Frontal cortex (tissue), 4 donors: ENCODE measurements at places on chromosomes 6 and 20.

DNA sequence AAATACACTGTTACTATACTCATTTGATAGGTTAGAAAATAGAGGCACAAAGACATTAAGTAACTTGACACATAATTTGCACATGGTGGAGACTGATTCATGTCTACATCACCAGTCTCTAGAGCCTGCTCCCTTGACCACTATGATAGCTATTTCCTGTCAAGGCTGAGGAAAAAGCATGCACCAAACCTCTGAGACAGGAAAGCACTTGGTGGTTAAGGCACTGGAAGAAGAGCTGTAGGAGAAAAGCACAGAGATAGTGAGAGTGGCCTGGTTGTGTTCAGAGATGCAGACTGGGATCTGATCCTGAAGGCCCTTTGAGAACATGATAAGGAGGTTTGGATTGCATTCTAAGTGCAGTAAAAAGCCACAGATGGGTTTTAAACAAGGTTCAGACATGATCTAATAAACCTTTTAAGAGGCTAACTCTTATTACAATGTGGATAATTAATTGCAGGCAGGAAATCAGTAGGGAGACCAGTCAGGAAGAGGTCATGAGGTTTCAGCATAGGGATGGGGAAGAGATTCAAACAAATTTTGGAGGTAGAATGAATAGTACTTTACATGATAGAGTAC lies 168.9 kb downstream of the PHF3 start:
- no peak for DNase-seq

- no peak for DNase-seq
Observed at GRCh38 chr20:6562111-6562510, 205.4 kb upstream of the BMP2 start.

GRCh38 chr20:35901678-35902544 lies 52.4 kb downstream of the SCAND1 start:
- peak; percentile 14 for DNase-seq

DNA sequence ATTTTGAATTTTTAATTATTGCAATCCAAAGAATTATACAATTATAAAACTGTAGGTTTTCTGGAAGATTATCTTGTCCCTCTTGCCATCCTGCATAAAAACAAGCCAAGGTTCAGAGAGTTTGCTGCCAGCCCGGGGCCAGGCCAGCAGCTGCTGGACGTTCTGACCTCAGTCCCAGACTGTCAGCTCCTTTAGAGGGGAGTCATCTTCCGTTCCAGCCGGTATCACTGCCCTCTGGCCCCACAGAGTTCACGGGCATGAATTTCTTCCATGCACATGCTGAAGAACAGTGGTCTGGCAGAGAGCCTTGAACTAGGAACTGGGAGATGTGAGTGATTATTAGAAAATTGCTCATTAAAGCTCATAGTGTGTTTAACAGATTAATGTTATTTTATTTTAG lies 130.4 kb upstream of the QKI start:
- DNase-seq = no peak

DNA sequence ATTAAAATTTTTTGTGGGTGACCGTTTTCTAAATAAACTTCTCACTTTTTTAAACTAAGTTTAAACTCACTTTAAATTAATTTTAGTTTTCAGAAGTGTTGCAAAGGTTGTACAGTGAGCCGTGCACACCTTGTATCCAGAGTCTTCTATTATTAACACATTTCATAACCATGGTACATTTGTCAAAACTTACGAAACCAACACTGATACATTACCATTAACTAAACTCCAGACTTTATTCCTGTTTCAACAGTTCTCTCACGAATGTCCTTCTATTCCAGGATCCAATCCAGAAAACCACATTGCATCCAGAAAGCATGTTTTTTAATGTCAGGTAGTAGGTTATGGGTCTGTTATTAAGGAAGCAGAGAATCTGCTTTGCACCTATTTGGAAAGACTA lies 319.9 kb downstream of the CBLN4 start:
- DNase-seq = no peak

- no peak for DNase-seq
Observed at GRCh38 chr6:156163311-156163710, 613.9 kb upstream of the ARID1B start.

DNA sequence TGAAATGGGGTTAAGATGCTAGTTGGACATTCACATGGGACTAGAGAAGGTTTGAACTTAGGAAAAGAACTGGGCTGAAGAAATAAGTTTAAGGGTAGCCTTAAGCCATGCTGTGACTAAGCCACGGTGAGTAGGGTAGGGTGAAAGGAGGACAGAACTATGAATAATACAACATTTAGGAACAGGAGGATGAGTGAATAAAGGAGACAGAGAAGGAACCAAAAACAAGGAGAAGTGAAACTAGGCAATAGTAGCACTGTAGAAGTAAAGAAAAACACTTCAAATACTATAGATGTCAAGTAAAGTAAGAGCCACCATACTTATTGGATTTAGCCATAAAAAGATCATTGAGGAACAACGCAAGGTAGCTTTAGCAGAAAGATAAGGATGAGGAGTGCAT lies 111.2 kb downstream of the KCNQ5 start:
- no peak for DNase-seq

DNA sequence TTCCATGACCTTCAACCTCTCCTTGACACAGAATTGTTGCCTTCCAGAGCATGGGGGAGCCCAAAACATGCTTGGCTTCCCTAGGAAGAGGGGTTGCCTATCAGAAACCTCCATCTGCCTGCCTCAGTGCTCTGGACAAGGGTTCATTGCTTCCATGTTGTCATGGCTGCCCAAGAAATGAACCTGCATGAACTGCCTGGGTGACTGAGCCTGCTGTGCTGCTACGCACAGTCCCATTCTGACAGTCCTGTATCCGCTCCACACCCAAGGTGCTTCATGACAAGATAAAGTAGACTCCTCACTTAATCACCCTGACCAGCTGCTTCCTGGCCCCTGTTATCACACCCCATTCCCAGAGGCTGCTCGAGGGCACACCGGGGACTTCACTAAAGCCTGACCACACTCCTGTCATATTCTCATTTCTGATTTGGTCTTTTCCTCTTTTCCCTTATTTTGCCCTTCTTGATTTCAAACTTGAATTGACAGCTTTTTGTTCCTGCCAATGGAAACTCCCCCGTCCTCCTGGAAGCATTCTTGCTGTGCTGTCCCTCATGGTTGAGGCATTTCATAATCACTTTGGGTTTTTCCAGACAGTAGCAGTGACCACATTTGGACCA lies 31.9 kb downstream of the GMPR start:
- no peak for DNase-seq

- no peak for DNase-seq
Observed at GRCh38 chr6:114939630-114940029, 596.8 kb upstream of the HS3ST5 start.

DNA sequence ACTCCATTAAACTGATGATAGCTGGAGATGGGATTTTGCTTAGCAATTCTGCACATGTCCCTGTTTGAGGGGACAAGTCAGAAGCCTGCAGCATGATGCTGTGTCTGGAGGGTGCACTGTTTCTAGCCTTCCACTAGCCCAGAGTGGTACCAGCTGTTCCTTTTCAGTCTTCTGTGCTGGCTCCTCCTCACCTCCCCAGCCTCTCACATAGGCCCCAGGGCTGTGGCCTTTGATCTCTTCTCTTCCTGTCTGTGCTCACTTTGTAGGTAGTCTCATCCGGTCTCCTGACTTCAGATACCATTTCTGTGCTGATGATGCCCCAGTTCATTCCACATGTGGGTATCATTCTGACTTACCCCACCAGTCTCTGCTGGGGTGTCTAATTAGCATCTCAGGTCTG lies 126.3 kb downstream of the HIVEP1 start:
- no peak for DNase-seq

DNA sequence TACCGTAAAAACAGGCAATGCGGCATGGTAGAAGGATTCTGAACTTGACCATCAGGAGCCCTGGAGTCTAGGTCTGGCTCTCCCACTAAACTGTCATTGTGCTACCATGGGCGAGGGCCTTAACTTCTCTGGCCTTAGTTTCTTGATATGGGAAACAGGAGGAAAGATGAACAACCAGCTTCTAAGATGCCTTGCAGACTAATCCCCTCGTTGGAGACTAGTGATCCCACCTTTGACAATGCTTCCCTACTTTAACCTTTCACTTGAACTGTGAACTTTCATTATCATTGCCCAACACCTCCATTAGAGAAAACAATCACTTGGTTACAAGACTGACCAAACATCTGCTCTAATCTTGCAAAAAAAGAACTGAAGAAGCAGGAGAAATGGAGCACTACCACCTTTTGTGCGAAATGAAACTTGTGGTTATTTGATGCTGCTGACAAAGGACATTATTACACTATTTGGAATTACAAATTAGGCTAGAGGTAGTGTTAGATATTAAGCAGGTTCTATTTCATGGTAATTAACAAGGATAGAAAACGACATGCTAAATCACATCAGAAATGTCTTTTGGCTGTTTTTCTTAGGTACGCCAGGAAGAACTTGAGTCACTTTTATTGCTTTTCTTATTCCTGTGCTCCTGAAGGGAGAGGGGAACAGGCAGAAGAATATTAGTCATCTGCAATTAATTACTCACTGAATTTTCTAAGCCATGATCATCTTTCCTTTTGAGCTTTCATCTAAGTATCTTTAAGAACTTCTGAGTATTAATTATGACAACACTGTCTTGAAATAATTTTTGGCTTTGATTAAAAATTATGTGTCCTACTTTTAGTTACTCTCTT lies 39.1 kb upstream of the ARHGAP18 start:
- DNase-seq = no peak

DNA sequence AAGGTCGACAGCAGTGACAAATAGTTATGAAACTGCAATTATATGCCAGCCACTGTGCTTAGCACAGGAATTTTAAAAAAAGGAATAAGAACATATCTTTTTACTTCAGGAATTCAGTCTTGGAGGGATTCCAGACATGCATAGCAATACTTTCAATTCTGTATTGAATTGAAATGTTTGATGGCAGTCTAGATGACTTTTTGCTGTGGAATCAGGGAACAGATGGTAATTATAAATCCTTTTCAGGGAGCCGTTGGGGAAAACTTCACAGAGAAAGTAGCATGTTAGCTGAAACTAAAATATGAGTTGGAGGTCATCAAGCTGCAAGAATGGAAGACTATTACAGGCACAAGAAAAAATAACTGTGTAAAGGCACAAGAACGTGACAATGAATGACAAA lies 74.8 kb downstream of the IMPG1 start:
- no peak for DNase-seq

DNA sequence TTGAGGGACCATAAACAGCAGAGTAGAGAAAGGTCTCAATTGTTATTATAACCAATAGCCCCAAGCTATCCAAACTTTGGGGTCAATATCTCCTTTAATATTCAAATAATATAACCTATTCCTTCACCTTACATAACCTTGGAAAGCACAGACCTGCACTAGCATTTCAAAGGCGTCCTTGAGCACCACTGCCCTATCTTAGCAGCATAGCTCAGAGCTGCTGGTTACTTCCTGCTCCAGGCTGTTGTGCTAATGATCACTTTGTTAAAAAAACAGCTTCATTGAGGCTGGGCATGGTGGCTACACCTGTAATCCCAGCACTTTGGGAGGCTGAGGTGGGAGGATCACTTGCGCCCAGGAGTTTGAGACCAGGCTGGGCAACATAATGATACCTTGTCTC lies 10.5 kb downstream of the SLC35D3 start:
- DNase-seq = no peak

DNA sequence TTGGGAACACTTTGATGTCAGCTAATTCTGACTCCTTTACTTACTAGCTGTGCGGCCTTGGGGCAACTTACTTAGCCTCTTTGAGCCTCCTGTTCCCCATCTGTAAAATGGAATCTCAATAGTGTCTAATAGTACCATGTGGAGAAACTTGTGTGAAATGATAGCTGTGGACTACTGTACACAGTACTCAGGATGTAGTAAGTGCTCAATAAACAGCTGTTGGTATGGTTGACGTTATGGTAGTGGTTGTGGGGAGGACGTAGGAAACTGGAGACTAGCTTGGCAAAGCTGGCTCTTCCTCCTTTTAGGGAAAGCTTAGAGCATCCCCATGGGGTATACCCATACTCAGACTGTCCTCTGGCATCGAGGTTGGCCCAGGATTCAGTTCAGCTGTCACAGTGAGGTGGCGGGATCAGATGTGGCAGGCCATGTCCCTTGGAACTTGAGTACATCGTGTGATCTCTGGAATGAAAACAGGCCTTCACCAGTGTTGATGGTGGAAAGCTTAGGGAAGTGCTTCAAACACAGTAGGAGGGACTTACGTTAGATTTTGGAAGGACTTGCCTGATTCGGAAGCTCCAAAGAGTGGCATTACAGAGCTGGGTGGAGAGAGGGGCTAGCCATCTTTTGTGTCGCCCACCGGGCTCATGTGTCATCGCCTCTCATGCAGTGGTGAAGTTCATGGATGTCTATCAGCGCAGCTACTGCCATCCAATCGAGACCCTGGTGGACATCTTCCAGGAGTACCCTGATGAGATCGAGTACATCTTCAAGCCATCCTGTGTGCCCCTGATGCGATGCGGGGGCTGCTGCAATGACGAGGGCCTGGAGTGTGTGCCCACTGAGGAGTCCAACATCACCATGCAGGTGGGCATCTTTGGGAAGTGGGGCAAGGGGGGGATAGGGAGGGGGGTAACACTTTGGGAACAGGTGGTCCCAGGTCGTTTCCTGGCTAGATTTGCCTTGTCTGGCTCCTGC lies 7.1 kb downstream of the VEGFA start:
- no peak for DNase-seq

GRCh38 chr20:59003836-59004492 lies 3.1 kb downstream of the CTSZ start:
- peak; percentile 33 for DNase-seq

- no peak for DNase-seq
Observed at GRCh38 chr6:68559070-68559469, 76.0 kb upstream of the ADGRB3 start.

- no peak for DNase-seq
Observed at GRCh38 chr6:165775721-165776120, 112.7 kb upstream of the PDE10A start.

DNA sequence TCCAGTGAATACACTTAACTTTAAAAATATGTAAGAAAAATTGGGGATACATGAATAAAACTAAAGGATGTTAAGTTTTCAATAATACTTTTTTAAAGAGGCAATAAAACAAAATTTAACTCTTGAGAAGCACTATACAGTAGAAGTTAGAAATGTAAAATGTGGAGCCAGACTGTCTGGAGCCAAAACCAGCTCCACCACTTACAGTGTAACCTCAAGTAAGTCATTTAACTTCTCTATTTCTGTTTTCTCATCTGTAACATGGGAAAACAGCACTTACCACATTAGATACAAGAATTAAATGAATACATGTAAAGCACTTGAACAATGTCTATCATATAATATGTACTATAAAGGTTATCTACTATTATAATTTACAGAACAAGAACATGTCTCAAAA lies 6.7 kb downstream of the ATG5 start:
- DNase-seq = no peak

DNA sequence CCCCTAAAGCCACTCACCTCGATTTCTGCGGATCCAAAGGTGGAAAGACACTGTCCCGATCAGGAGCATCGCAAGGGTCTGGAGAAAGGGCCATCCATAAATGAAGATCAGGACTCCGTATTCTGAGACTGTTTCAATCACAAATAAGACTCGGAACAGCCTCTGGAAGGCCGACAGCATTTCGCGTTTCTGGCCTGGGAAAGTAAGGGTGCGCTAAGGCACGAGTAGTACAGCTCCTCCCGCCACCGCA lies 44.6 kb downstream of the DPPA5 start:
- DNase-seq = no peak
